ENCODE measurements at places on chromosomes 7 and 10.

DNA sequence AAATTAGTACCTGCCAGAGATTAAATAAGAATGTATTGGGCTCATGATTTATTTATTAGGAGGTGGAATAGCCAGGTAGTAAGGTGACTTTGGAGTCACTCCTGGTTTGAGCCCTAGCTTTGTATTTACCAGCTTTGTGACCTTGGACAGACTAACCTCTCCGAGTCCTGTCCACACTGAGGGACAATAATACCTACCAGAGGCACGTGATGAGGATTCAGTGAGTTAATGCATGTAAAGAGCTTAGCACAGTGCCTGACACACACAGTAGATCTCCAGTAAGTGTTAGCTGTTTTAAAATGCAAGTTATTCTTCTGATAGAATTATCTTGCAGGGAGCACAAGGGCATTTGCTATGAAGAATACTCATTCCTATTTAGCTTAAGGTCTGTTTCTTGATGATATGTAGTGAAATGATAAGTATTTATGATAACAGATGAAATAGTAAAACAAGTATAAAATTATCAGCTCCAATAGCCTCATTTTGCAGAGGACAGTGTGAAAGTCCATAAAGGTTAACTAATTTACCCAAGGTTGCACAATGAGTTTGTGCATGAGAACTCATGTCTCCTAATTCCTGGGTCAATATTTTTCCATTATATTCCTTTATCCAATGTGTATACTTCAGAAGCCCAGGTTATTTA, 36.4 kb downstream of the RABGEF1 start:
- DNase-seq, result no peak

GRCh38 chr10:130255777-130256176, 119.6 kb downstream of the GLRX3 start:
- no peak for DNase-seq

DNA sequence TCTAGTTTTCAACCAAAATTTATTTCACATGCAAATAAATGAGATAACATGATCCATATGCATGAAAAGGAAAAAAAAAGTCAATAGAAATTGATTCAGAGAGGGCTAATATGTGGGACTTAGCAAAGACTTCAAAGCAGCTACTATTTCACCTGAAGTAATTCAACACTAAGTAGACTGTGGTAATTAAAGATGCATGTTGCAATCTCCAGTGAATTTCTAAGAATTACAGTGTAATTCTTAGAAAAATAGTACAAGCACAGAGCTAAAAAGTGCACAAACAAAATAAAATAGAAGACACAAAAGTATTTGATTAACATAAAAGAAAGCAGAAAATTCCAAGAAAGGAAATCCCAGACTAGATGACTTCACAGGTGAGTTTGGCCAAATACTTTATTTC, 25.7 kb downstream of the GPR22 start:
- no peak for DNase-seq

GRCh38 chr10:82289945-82290344, 415.0 kb downstream of the NRG3 start:
- no peak for DNase-seq

DNA sequence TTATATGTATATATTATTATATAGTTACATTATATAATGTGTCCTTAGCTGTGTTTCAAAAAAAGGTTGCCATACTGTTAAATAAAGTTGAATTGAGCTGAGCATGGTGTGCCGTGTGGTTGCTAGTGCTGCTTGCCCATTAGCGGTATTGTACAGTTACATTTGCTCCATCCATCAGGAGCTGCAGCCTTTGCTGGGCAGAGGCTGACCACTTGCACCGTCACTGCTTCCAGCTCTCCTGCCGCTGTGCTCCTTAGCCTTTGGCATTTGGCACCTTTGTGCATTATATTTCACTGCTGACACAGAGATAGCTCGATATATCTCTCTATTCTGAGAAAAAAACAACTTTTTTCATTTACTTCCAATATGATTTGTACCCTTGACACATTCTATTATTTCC, 372.2 kb downstream of the PHTF2 start:
- no peak for DNase-seq

- DNase-seq, result no peak
Observed at GRCh38 chr7:33793616-33794015, 111.7 kb upstream of the BMPER start.

DNA sequence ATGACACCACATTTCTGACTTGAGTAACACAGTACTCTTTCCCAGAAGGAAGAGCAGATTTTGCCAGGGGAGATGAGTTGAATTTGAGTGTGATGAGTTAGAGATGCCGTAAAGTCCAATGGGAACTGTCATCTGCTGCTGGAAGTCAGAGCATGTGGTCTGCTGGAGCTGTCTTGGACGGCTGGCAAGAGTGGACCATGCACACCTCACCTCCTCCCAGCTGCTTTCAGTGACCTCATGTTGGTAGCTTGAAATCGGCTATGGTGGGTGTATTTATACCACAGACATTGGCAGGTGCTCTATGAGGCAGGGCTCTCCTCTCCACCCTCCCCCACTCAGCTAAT, 82.3 kb downstream of the COL13A1 start:
- DNase-seq, result no peak

GRCh38 chr7:95102662-95103061, 195.3 kb downstream of the PPP1R9A start:
- no peak for DNase-seq

- DNase-seq, result no peak
Observed at GRCh38 chr7:38760226-38760625, 129.1 kb upstream of the AMPH start.

DNA sequence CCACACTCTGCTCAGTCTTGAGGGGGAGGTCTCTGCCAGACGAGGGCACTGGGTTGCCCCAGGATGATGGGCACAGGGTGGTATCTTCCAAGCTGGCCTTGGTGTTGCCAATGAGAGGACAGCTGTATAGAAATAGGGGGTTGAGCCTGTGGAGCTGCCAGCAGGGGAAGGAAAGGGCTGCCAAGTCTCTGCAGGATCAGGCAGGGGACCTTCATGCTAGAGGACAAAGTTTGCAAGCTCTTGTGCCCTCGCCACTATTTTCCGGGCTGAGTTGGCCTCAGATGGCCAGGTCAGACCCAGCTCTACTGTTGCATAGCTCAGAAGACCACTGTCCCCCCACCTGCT, 68.7 kb downstream of the ARHGAP22 start:
- no peak for DNase-seq

DNA sequence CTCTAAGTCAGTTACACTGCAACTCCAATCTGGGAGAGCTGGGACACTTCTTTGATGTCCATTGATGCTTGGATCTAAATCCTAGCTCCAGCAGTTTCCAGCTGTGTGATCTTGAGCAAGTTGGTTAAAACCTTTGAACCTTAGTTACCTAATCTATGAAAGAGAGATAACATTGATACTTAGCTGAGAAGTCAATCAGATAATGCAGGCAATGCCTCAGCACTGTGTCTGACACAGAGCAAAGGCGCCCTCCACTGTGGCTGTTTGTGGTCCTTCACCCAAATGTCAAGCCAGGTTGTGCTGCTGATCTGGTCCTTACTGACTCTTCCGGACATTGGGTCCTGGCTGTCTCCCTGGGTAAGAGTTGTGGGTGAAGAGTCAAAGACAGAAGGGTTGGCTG, 20.2 kb downstream of the DNTT start:
- DNase-seq, result no peak

DNA sequence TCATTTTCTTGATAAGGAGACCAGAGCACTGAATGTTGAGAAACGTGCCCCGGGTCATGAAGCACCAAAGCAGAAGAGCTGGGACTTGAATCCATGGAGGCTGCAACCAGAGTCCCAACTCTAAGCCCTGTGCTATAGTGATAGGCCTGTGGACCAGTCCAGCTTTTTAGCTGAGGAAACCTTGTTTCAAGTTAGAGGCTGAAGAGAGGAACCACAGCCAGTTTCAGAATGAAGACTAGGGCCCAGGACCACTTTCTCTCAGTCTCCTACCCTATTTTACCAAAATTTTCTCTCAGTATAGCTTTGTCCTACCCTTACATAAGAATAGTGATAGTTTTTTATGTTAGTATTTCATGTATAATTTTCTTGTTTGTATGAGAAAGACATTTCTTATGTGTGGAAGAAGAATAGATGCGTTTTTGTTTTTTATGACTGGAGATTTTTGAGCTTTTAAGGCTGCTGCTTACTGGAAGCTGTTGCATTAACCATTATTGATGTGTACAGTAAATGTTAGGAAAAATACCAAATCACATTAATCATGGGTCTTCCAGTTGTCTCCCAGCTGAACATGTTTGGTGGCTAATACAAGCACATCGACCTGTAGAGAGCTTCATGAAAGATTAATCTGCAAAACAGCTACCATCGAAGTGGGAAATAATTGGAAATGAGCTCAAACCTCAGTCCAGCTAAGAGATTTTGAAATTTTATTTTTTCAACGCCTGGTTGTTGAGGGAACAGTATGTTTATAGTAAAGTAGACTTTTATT, 45.0 kb upstream of the CSTF2T start:
- DNase-seq, result no peak

DNA sequence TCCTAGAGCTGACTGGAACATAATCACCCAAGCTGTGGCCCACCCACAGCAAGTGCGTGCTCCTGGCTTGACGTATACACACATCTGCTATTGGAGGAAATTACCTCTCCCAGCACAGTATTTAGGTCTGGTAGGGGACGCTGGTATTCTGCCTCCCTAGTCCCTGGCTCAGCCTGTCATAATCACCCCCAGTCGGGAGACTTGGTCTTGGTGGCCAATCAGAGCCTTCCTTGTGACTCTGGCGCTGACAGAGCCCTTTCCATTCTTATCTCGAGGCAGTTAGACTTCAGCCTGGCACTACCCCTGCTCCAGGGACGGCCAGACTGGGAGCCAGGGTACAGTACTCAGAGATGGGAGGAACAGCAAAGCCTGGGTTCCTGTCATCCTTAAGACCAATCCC, 14.3 kb upstream of the PRKAG2 start:
- no peak for DNase-seq

DNA sequence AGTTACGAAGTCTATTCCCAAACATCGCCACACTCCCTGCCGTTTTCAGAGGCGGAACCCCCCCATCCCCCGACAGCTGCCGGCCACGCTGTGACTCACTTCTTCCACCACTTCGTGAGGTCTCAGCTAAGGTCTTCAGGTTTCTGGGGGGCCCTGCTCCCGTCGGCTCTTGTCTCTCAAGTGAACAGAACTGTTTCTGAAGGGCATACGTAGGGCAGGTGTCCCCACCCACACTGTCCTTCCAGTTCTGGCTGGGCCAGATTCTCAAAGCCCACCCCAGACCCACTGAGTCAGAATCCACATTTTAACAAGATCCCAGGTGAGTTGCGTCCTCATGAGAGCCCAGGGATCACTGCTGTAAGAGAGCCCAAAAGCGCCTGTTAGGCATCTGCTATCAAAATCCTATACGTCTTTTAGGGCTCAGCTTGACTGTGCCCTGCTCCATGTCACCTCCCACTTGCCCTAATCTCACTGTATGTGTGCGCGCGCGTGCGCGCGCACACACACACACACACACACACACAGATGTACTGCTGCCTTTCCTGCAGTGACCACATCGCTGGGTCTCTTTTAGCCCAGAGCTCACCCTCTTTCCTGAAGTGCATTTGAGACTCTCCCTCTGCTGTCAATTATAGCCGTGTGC, 78.8 kb downstream of the PROSER2 start:
- no peak for DNase-seq

DNA sequence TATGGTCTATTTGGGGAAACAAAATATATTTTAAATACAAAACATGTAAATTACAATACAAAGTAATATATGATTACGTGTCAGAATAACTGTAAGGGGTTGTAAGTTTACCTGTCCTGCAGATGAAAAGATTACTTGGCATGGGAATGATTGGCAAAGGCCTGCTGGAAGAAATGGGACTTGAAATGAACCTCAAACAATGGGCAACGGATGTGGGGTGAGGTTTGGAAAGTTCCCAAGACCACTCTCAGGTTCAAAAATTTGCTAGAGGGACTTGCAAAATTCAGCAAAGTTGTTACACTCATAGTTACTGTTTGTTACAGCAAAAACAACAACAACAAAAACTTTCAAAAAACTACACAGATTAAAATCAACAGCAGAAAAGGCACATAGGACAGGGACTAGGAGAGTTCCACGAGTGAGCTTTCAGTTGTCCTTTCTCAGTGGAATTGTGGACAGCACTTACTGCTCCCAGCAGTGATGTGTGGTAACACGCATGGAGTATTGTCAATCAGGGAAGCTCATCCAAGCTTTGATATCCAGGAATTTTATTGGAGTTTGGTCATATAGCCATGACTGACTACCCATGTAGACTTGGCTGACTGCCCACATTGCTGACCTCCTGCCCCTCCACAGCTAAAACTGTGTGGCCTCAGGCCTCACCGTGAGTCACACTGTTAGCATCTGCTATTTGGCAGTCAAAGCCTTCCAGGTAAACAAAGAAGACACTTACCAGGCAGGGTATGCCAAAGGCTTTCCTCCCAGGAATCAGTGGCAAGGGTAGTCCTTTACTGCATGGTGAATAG, 43.8 kb downstream of the EXOC6 start:
- no peak for DNase-seq

- no peak for DNase-seq
Observed at GRCh38 chr7:101681170-101682007, 52.3 kb upstream of the MYL10 start.

- DNase-seq, result no peak
Observed at GRCh38 chr7:16511314-16511713, 15.3 kb upstream of the LRRC72 start.

DNA sequence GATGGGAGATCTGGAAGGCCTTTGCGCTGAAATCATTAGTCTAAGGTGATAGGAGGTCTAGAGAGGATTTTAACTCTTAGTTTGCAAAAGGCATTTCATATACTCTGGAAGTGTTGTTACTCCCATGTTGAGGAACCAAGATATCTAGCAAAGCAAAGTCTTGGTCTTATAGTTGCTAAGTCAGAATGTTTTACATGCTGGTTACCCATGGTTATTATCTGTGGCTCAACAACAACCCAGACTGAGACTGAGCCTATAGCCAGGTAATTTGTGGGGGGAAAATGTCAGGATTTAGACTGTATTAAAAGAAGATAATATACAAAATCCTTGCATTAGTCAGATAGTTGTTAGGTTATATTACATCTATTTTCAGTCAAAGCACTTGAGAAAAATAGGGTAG, 50.9 kb downstream of the LSMEM1 start:
- DNase-seq, result no peak

DNA sequence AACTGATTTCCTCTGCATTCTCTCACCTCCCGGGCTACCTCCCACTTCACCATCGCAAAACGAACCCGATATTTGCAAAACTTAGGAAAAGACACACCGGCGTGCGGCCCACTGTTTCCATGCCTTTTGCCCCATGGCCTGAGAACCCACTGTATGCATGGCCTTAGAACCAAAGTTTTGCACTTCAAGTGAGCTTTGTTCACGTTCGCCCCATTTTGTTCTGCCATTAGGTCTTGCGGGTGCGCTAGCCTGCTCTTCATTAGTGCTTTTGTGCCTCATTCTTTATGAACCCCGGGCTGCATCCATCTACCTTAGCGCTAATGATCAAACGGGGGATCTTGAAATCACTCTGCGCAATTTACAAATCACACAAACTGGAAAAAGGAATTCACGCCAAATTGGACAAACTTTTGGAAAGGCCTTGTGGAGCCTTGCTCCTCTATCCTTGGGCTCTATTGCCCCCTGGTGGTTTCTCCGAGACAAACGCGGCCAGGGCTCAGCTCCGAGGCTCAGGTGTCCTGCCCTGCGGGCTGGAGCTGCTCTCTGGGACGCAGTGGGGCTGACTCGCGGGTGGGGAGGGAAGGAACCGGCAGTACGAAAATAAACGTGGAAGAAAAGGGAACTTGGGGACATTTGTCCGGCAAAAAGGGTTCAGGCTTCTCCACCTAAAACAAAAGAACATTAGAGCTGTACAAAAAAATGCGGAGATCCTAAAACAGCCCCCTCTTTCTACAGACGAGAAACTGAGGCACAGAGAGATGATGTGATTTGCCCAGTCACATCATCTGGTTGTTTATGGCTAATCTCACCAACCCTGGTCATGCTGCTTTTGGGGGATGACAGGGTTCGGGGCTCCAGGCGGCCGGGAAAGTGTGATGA, 300.4 kb upstream of the NFE2L3 start:
- peak; percentile 65 for DNase-seq

All from memory B cell (primary cell).